Activated CD8-positive, alpha-beta memory T cell treated with anti-CD3 and anti-CD28 coated beads, Interleukin-2, amount 50 U/mL, for 48 hours (primary cell): ENCODE measurements at places on chromosomes 16 and 17.

- no peak for DNase-seq
Measured at GRCh38 chr17:58060596-58061191, 22.5 kb upstream of the DYNLL2 start.

DNA sequence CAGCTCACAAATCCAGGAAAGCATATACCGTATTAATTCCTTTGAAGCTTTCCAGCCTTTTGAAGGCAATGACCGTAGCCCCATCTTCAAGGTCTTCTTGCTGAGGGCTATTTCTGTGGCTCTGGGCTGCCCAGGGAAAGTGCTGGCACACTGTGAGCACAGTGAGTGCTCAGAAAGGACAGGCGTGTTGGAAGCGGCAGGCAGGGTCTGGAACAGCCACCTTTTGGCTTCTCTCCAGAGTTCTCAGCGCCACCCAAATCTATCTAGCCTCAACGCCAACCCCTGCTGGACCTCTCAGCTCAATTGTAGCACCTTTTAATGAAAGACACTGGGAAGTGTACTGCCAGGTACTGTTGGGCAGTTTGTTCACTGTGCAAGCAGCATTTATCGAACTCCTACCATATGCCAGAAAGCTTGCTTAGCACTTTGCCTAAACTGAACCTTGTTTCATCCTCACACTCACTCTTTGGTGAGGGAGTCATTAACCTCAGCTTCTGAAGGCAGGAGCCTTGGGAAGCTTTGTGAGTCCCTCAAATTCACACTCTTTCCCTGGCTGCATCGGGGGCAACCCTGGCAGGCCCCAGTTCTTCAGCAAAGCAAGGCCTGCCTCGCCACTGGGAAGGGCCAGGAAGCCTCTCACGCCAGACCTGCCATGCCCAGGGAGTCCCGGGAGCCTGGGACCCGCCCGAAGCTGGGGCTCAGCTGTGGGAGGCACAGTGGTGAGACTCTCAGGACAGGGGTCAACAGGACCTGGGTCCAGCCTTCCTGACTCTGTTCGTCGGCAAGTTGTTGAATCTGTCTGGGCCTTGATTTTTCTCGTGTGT, 13.5 kb upstream of the CIBAR2 start:
- no peak for DNase-seq

DNA sequence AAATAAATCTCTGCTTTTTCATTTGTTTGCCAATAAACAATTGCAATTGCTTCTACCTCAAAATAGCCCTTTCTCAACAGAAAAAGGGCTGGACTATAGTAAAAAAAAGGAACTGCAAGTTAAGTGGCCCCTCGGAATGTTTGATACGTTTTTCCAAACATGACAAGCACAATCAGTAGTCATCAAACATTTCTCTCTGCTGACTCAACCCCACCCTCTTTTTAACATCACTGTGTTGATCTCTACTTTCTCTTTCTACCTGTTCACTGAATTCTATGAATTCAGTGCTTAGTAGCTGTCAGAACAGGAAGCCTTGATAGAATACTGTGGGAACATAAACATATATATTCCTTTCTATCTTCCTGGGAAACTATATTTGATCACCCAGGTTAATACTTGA, 116.5 kb upstream of the AXIN2 start:
- DNase-seq: no peak

DNA sequence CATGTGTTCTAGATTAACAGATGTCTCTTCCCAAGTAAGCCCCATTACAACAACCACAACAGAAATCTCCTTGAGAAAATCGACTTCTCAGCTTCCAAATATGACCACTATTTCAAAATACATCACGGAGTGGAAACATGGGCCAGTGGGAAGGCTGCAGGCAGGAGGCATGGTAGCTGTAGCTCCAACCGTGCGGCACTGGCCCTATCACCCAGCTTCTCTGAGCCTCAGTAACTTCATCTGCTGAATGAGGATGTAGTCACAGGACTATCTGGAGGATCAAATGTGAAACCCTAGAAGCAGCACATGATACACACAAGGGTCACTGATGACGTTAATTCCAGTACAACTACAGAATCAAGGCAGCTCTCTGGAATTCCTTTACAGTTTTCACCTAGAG, 112.2 kb downstream of the VPS53 start:
- no peak for DNase-seq

DNA sequence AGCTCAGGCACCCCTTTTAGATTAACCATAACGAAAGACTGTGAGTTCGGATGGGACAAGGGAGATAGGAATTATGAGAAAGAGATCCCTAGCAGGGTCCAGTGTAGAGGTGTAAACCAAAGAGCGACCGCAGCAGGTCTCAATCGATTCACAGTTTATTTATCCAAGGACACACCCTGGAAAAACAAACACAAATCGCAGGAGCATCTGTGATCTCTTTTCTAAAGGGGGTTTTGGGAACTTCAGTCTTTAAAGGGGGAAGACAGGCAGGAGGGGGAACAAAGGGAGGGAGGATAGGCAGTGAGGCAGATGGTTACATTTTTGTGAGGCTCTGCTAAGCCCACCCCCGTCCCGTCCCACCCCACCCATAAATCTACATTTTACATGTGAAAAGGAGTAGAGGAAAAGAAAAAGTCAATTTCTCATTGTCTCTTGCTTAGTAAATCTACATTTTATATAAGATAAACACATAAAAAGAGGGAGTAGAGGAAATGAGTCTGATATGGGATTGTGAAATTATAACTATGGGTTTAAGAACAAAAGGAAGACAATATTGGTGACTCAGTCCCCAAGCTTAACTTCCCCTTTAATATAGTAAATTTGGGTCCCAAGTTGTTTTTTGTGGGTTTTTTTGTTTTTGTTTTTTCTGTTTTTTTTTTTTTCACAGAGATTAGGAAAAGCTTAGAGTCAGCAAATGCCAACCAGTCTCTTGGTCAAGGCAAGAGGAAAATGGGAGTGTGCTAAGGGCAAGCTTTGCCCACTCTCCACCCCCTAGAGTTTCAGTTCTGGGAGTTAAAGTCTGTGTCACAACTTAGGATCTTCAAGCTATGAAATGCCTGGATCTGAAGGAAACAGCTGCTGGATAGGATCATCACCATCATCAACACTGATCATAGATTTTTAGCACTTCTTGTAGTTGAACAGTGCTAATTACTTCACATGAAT, 160.9 kb upstream of the CDH5 start:
- no peak for DNase-seq

GRCh38 chr17:60091109-60091508, 12.4 kb upstream of the HEATR6 start:
- no peak for DNase-seq

DNA sequence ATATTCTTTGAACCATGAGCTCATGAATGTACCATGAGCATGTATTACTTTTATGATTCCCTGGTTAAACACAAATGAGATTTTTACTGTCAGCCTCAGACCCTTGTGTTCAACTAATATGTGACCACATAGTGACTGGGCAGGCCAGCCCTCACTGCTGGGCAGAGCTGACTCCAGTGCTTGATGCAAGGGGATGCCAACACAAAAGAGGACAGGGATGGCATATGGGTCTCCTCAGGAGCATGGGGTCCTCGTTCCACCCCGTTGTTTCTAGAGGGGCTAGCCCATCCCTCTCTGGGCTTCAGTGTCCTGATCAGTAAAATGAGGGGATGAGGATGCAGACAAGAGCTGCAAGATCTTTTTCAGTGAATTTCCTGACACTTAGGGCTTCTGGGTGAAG, 19.3 kb downstream of the CFAP20 start:
- DNase-seq: no peak

DNA sequence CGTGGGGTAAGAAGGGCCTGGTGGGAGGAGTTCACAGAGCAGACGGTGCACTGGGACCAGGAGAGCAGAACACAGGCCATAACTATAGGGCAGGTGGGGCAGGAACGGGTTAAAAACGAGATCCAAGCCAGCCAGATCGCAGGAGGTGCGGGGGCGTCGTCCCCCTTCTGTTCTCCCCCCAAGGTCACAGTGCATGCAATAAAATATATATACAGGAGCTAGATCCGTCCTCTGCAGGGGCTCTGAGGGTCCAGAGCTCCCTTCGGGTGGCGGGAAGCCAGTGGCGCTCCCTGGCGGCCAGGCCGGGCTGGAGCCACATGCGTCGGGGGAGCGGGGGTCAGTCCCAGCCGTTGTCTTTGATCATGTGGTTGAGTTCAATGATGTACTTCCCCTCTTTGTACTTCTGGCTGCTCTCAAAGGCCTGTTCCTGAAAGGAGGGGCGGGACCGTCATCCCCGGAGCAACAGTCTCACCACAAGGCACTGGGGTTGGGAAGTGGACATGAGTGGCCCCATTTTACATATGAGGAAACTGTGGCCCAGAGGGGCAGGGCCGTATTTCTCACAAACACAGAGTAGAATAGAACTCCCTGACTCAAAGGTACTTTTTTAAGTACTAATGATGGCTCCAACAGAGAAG, 768 bp upstream of the TBX6 start:
- peak; percentile 89 for DNase-seq

- no peak for DNase-seq
Measured at GRCh38 chr17:16986391-16986790, 14.5 kb upstream of the TNFRSF13B start.

- no peak for DNase-seq
Measured at GRCh38 chr17:41392278-41392677, 5.1 kb downstream of the KRT31 start.

DNA sequence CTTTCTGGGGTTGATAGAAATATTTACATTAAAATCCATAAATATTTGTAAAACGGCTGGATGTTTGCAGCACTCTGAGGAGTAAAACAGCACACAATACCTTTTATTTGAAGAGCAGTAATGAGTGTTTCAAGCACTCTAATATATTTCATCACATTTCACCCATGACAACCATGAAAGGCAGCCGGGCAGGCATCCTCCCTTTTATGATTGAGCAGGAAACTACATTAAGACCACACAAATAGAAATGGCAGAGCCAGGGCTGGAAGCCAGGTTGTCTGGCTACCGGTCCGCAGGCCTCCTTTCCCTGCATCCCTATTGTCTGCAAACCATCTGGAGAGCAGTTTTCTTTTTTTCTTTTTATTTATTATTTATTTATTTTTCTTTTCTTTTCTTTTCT, 23.1 kb upstream of the GPRC5C start:
- DNase-seq: no peak

DNA sequence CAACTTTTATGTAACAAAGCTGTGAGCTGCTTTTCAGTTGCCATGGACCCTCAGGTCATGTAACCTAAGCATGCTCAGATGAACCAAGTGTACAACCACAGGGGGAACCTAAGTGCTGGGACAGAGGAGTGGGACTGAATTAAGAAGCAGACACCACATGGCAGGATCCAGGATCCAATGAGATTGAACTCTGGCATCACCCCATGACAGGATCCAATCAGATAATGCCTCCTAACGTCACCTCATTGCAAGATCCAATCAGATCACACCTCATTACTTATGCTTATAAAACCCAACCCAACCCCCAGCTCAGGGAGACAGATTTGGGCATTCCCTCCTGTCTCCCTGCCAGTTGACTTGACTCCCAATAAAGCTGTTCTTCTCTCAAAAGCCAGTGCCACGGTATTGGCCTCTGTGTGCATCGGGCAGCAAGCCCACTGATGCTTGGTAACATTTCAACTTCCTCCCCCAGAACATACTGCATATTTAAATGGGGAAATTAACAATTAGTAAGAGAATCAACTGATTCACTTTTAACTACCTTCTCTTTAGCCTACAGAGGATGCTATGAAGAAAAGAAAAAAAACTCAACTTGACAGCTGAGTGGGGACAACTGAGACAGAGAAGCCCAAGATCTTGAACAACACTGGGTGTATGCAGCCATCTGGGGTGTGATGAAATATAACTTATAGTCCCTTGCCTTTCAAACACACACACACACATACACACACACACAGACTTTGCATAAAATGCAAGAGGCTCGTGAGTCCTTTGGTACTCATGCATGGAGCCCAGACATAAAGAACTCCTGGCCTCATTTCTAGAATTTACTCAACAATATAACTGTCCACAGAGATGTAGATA, 148.4 kb downstream of the SLC39A11 start:
- no peak for DNase-seq

GRCh38 chr16:23248261-23249194, 53.6 kb upstream of the SCNN1B start:
- no peak for DNase-seq

DNA sequence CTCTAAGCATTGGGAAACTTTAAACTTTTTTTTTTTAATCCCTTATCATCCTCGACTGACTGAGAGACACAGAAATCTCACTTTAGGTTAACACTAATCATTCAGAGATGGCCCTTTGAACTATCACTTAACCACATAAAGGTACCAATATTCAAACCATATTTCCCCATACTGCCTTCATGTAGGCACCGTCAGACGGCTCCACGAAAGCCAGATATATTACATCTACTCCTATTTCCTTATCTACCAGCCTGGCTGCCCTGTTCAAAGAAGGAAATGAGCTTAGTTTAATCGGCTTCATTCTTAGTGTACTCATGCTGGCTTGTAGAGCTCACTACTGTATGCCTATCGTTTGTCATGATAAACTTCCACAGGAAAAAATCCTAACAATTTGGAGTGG, 270.9 kb downstream of the CEP112 start:
- DNase-seq: no peak

DNA sequence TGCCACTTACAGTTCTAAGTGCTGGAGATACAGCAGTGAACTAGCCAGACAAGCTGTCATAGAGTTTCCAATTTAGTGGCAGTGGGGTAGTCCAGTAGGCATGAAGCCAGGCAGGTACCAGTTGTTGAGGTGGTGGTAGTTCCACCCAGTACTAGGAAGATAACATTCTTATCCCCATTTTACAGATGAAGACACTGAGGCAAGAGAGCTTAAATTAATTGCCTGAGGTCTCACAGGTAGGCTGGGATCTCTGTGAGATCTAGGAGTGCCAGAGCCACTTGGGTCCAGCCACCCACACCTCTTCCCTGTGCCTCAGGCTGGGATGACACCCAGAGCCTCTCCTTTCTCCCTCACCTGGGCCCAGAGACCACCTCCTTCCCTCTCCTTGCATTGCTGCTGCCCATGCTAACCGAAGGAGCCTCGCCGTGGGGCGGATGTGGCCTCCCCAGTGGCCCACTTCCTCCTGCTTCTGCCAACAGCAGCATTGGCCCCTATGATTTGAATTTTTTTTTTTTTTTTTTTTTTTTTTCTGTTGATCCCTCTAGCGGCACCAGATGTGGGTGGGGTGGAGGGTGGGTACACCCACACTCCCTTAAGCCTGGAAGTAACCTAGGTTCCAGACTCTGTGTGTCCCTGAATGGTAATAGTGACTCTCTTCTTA, 114.0 kb downstream of the PRKCB start:
- DNase-seq: peak; percentile 77

GRCh38 chr17:75889454-75889853, 7.3 kb downstream of the TRIM65 start:
- DNase-seq: no peak

GRCh38 chr16:67666032-67666551, 458 bp downstream of the ENKD1 start:
- DNase-seq: no peak

DNA sequence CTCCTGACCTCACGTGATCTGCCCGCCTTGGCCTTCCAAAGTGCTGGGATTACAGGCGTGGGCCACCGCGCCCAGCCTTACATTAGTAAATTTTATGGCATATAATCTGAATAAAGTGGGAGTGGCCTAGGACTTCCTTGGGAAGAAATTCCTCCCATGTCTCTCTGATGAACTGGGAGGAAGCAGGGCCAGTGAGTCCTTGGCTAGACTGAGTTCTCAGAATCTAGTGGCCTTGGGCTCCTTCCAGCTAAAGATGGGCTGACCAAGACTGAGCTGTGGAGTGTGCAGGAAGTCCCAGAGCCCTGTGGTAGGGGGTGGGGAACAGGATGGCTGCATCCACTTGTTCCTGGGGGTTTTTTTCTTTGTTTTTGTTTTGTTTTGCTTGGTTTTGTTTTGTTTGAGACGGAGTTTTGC, 10.0 kb upstream of the NAGLU start:
- DNase-seq: no peak

GRCh38 chr17:8939496-8940334, 25.8 kb downstream of the PIK3R5 start:
- peak; percentile 76 for DNase-seq
